Foreskin keratinocyte (primary cell): ENCODE measurements at places on chromosomes 16 and 17.

GRCh38 chr17:76554131-76554530, 14.3 kb downstream of the PRCD start:
- DNase-seq = no peak

GRCh38 chr16:50996166-50996829, 154.8 kb downstream of the SALL1 start:
- DNase-seq = no peak

DNA sequence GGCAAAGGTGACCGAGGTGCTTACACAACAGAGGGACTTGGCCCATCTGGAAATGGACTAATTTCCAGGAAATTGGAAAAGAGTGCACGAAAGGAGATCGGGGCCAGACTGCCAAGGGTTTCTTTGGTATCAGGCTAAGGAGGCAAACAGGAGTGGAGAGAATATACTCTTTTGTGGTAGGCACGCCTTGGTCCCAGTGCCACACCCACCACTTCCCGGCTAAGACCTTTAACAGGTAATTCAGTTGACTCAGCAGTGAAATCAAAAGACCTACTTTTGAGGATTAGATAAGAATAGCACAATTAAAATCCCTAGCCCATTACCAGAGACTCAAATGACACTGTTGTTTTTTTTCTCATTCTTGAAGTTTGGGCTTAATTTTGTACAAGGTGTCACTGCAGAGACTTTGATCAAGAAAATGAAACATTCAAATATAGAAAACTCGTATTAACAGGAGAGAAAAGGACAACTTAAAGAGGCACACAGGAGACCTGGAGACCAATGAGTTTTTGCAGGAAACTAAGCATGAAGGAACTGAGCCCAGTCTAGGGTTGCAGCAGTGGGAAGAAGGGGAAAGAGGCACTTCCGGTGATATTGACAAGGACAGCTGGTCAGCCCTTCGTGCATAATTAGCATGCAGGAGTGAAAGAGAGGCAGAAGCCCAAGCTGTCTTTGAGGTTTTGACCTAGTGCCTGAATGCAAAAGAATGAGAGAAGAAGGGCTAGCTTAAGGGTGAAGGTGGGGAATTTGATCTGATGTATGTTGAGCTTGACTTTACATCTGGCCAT, 265.5 kb upstream of the CCL2 start:
- DNase-seq = no peak

DNA sequence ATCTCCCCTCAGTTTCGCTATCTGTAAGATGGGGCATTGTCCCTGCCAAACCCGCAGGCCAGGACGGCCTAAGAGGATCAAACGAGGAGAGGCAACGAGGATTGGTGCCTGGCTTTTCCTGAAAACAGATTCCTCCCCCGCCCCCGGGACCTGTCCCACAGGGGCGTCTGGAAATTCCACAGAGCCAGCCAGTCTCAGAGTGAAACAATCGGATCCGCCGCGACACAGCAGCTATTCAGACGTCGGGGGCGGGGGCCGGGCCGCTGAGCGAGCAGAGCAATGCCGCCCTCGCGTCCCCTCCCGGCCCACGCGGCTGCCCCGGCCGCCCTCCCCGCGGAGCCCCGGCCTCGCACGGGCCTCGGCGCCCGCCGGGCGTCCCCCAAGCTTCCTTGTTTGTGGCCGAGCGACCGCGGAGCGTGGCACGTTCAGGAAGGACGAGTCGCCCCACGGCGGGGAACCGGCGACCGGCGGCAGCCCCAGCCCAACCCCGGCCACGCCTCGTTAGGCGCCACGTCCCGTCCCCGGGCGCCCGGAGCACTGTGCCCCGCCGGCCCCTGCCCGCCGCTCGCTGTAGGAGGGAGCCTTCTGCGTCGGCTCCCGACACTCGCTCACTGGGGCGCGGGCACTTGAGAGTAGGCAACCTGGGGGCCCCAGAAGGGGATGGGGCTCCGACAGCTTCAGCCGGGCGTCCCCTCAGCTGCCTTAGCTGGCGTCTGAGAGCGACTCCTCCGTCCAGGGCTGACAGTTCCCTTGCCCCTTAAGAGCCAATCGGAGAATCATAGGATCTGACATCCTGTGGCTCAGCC, 29.6 kb upstream of the PHOSPHO1 start:
- no peak for DNase-seq

DNA sequence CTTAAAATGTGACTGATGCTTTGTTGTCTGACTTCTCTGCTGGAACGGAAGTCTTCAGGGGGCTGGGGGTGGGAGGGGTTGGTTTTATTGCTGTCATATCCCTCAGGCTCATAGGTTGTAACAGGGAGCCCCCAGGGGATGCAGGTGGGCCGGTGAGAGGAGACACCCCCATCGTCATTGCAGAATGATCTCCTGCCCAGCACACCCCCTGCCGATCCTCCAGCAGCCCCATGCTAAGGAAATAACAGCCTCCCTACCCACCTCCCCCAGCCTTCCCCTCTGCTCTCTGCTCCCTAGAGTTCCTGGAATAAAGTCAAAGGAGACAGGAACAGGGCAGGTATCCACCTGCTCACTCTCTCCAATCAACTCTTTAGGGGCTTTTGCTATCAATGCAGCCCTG, 270.1 kb upstream of the TNRC6C start:
- no peak for DNase-seq

GRCh38 chr16:68369697-68370580, 59.1 kb downstream of the PRMT7 start:
- no peak for DNase-seq

- no peak for DNase-seq
Measured at GRCh38 chr16:10182222-10183053, at the start of gene GRIN2A. Gene GRIN2A, minus strand, starts transcription at chr16:10182428. Its CDS starts 2,017 bp downstream, at chr16:10180411.

DNA sequence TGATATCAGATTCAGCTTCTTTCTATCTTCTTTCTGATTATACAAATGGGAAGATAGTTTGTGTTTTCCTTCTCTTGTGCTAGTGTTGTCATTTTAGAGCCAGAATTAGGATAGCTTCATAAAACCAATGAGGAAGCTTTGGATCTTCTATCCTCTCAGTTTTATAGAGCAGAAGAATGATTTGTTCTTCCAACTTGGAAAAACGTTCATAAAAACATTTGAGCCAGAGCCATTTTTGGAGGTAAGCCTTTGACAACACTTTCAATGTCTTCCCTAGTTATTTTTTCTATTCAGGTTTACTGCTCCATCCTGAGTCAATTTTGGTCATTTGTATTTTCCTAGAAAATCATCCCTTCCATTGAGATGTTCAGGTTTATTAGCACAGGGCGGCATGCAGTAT, 91.2 kb upstream of the MYOCD start:
- DNase-seq = no peak

DNA sequence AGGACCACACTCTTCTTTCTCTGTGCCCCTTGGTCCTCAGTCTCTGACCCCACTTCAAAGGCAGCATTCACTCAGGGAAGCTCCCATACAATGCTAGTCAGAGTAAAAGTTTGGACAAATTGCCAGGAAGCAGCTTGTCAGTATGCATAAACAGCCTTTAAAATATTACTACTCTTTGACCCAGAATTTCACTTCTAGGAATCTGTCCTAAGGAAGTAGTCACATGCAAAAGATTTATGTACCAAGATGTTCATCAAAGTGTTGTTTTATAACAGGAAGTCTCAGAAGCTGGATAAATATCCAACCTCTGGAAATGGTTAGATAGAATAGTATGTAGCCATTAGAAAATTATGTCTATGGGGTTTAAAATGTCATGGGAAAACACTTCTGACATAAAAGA, 31.0 kb downstream of the MAPT start:
- DNase-seq = no peak
